ENCODE measurements at places on chromosomes 12 and 14.

GRCh38 chr12:98743362-98743953, 98.4 kb downstream of the APAF1 start:
- no peak for DNase-seq

GRCh38 chr12:89501793-89502192, 22.8 kb downstream of the GALNT4 start:
- DNase-seq: no peak

- DNase-seq: no peak
Observed at GRCh38 chr12:4829161-4829792, 80.4 kb upstream of the KCNA1 start.

GRCh38 chr12:25459541-25459951, 93.5 kb downstream of the LMNTD1 start:
- no peak for DNase-seq

DNA sequence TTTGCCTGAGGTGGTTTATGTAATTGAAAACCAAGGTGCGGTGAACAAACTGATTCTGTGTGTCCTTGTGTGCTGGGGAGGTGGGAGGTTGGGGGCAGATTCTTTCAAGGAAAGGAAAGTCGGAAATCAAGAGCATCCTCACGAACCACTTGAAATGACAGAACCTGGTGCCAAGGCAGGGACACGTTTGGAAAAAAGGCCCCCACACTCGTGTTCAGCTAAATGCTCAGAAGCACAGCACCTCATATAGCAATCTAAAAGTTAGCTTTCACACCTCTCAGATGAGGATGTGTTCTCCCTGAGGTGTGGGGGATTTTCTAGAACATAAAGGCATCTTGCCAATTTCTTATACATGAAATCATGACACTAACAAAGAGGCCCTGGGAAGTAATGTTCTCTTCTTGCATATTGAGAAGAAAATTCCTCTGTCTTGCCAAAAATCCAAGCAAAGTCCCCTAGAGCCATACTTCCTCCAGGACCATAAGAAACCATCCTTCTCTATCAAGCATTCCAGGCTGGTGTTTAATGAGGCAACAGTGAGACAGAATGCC, 119.6 kb downstream of the PLXNC1 start:
- DNase-seq: no peak

- peak; percentile 67 for DNase-seq
Observed at GRCh38 chr14:75011356-75011994, 8.8 kb downstream of the EIF2B2 start.

DNA sequence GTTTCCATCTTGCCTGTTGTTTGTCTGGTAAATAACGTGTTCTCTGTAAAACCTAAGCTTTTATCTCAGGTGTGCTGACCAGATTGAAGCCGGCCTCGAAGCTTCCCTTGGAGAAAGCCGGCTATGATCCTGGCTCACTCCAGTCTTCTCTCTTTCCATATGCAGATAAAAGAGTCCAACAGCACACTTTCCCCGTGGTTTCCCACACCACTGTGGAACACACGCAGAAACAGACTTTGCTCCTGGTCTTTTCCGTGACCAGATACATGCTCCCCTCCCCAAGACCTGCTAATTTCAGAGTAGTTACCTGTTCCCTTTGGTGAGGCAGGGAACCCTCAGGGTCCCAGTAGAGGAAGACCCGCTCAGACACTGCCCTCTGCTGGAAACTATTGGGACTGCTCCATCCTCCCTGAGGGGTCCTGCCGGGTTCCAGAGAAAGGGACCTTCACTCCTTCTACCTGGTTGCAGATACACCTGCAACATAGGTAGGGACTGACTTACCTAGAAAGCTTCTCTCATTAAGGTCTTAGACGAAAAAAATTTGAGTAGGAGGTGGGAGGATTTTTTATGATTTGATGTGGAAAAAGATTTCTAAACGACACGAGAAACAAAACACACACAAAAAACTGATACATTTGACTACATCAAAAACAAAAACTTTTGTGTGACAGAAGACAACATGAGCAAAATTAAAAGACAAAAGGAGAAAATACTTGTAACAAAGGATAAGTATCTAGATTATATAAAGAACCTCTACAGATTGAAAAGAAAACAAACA, 415.4 kb upstream of the CCDC196 start:
- DNase-seq: peak; percentile 16

DNA sequence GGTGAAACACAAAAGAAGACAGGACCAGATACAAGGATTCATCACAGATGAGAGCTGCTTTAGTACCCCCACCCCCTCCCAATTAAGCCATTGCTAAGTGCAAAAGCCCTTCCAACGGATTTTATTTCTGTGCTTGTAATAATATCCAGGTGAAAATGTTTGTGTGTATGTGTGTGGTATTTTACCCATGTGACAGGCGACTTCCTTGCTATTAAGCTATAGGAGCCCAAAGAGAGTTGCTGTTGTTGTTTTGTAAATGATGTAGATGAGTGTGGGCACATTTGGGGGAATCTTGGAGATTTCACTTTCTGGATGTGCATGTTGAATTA, 3.2 kb upstream of the HOXC4 start:
- DNase-seq: no peak

DNA sequence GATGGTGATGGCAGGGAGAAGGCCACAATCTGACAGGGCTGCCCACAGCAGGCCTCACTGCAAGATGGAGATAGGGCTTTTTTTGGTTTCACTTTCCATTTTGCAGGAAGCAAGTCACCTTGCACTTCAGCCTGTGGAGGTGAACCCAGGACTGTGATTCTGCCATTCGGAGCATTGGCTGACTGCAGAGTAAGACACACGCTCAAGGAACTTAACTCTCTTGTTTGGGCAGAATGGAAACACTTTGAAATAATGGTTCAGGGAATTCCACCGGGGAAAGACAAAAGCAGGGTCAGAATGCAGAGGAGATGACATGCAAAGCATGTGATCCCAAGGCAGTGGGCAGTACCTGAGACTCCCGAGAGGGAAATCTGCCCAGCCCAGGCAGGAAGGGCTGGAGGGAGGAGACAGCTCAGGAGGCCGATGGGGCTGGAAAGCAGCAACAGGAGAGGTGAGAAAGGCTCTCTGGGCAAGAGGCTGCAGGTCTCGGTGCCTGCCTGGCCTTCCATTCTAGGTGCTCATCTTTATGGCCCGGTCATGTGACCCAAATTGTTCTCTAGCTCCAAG, 58.7 kb upstream of the PRMT8 start:
- no peak for DNase-seq

- DNase-seq: peak; percentile 97
Observed at GRCh38 chr14:83217492-83217891, 1683.8 kb upstream of the SEL1L start.

DNA sequence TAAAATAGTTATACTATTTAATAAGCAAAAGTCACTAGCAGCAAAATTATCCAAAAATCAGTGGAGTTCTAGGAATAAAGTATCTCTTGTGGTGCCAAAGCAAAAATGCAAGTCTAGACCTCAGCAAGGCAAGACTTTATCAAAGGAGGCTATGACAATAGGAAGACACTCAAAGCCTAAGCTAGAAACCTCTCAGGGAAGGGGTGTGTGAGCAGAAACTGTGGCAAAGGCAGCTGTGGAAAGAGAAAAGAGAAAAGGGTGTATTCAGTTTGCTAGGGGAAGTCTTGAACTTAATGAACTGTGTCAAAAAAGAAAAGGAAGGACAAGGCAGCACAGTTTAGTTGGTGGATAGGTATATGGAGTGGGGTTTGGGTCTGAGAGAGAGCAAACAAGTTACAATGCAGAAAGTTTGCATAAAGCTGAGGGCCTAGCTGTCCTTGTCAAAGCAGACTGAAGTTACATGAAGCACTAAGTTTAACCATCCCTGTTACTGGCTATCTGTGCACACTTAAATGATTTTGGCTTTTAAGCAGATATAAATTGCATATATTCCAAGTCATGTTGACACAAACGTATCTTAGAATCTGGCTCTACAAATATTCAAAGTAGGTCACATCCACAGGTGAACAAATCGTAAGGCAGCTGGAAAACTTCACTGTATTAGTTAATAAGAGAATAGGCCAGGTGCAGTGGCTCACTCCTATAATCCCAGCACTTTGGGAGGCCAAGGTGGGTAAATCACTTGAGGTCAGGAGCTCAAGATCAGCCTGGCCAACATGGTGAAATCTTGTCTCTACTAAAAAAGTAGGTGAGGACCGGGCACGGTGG, 31.0 kb upstream of the AMN1 start:
- DNase-seq: no peak

- DNase-seq: no peak
Observed at GRCh38 chr12:47829584-47829983, 9.9 kb upstream of the HDAC7 start.

DNA sequence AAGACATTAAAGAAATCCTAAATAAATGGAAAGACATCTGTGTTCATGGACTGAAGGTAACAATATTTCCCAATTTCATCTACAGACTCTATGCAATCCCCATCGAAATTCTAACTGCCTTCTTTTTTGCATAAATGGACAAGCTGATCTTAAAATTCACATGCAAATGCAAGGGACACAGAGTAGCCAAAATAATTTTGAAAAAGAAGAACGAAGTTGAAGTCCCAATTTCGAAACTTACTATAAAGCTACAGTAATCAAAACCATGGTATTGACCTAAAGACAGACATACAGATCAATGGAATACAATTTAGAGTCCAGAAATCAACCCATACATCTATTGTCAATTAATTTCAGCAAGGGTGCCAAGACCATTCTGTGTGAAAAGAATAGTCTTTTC, 16.4 kb upstream of the CD27 start:
- no peak for DNase-seq

GRCh38 chr14:104517426-104517825, 62.1 kb upstream of the C14orf180 start:
- DNase-seq: no peak

- DNase-seq: no peak
Observed at GRCh38 chr12:122921917-122922316, 26.0 kb upstream of the VPS37B start.

- DNase-seq: no peak
Observed at GRCh38 chr12:122996188-122996601, 15.7 kb downstream of the ARL6IP4 start.

DNA sequence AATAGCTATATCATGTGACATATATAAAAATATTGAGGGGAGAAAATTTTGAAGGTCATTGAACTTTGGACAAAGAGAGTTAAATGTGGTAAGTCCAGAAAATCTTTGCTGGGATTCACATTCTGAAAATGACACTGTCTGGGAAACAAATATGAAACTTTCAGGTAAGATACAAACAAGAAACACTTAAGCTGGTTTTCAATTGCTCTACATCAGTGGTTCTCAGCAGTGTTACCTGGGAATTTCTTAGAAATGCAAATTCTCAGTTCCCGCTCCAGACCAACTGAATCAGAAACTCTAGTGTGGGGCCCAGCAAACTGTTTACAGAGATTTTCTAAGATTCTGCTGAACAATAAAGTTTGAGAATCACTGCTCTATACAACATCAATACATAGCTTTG, 3.6 kb upstream of the CDK17 start:
- DNase-seq: no peak

GRCh38 chr14:64369201-64369600, 19.0 kb upstream of the MTHFD1 start:
- no peak for DNase-seq

DNA sequence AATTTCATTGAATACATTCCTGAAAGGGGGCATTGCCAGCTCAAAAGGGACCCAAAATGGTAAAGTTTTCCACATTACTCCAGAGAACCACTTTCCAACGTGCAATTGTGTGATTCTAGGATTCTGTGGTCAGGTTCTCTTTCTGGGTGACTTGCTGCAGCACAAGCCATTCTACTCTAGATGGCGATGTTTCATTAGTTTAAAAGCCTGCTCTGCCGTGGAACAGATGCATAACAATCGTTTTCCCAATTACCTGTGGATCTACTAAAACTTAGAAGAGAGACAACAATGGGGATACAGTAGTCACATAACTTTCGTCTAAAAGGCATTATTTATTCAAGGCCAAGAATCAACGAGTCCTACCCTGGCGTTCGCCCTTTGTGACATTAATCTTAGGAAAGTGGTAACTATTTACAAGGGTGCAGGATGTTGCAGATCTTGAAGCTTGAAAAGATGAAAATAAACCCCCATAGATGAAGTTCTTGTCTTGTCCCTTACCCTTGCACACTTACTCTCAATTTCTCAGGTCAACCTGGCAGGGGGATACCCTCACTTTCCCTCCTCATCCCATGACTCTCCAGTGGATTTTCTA, 400.9 kb downstream of the SNAPC1 start:
- DNase-seq: peak; percentile 49

- no peak for DNase-seq
Observed at GRCh38 chr12:97977870-97978405, 515.3 kb downstream of the RMST start.

DNA sequence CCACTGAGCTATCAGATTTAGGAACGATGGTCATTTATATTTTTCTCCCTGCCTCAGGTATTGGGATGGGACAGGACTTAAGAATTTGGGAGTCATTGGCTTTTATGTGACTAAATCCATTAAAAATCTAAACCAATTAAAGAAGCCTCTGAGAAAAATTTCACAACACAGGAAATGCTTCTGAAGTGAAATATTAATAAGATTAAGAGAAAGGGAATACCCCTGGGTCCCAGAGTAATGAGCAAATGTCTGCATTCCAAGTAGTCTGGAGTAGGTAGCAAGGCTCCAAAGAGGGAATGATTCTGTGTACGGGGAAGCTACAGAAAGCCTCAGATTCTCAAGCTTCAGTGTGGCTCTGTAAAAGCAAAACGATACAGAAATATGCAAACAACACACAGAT, 707 bp upstream of the MED6 start:
- DNase-seq: peak; percentile 70

DNA sequence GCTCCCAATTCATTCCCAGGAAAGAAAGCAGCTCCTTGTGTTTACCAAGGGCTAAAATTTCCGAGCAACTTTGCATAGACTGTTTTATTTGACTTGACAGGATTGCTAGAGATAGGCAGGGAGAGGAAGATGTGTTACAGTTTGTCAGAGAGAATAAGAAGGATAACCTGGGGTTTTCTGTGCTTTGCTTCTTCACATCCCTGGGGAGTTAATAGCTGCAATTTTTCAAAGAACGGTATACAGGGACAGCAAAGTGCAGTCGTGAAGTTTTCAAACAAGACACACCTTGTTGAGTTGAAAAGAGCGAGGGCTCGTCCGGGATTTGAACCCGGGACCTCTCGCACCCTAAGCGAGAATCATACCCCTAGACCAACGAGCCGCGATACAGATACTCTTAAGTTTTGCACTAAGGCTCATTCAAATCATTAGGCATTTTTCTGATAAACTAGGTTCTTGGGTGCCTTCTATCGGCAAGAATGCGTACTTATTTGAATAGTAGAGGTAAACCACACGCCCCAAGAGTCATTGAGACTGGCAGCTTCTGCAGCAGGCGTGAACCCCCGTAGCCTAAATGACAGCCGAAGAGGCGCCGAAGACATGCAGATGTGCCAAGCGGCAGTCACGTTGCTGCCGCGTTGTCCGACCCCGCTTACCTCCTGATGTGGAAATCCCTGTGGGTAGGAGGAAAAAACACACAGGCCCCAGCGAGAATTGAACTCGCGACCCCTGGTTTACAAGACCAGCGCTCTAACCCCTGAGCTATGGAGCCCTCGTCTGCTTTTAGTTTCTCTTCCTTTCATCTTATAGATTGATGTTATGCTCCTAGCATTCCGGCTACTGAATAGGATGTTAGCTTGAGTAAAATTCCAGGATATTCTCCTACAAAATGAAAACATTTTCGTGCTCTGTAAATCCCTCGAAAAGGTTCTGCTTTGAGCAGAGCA, 22.2 kb upstream of the RNASE12 start:
- DNase-seq: peak; percentile 97
